ENCODE measurements at places on chromosomes 16 and 17.

- no peak for DNase-seq
These were observed 29.4 kb downstream of the HLF start for GRCh38 chr17:55294042-55294751.

DNA sequence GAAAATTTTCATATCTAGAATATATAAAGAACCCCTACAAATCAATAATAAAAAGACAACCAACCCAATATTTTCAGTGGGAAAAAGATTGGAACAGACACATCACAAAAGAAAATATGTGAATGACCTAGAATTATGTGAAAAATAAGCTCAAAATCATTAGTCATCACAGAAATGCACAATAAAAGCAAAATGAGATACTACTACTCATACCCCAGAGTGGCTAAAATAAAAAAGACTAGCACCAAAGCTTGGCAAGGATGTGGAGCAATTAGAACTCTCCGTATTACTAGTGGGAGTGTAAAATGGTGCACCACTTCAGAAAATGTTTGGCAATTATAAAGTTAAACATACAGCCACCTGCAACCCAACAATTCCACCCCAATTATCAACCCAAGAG is 48.0 kb upstream of the CDH5 start:
- DNase-seq, result no peak

- DNase-seq, result no peak
These were observed 28.2 kb upstream of the BRD7 start for GRCh38 chr16:50396761-50397535.

GRCh38 chr16:13435873-13436474 is 484.0 kb upstream of the ERCC4 start:
- no peak for DNase-seq

DNA sequence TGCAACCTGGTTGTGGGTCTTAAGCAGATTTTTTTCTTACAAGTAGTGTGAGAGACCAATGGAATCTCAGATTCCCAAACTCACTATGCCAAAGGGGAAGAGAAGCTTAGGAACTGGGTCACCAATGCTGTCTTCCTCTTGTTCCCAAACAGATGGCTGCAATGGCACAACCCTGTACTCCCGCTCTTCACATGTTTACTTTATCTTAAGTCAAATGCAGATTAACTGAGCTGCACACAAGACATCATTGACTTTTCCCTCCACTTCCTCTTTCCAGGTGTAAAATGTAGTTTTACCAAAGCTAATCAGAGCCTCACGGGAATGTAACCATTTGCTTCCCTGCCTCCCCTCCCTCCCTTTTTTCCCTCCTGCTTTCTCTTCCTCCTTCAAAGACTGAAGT is 14.4 kb upstream of the CD300E start:
- DNase-seq, result no peak

GRCh38 chr17:80856863-80857755 is 134.5 kb upstream of the CHMP6 start:
- no peak for DNase-seq

- no peak for DNase-seq
These were observed 2.1 kb upstream of the MFAP4 start for GRCh38 chr17:19388791-19389785.

DNA sequence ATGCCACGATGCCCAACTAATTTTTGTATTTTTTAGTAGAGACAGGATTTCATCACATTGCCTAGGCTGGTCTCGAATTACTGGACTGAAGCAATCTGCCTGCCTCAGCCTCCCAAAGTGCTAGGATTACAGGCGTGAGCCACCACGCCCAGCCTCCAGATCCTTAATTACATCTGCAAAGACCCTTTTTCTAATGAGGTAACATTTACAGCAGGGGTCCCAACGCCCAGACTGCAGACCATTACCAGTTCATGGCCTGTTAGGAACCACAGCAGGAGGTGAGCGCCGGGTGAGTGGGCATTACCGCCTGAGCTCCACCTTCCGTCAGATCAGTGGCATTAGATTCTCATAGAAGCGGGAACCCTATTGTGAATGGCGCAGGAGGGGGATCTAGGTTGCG is 4.0 kb upstream of the RAB11FIP4 start:
- DNase-seq, result no peak

DNA sequence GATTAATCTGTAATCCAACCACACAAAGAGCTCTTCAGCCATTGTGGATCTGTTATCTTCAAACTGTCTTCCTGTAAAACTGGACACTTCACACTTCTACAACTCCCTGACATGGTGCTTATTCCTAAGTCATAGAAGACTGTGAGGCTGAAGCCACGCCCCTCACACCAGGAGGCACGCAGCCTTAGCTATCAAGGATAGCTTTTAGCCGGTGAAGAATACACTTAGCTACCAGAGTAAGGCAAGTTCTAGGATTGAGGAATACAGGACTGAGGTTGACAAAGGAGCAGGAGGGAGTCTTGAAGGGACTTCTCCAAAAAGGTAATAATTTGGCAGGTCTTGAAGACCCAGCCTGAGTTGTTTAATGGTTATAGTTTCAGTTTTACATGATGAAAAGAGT is 79.8 kb upstream of the GAS7 start:
- no peak for DNase-seq

GRCh38 chr16:60882816-60883215 is 1153.4 kb downstream of the CDH8 start:
- DNase-seq, result no peak

GRCh38 chr16:47016700-47017133 is 43.2 kb upstream of the DNAJA2 start:
- no peak for DNase-seq

GRCh38 chr17:81831957-81832607 is 1.0 kb downstream of the MCRIP1 start:
- DNase-seq, result peak; percentile 53

- no peak for DNase-seq
These were observed 16.7 kb upstream of the ADGRG1 start for GRCh38 chr16:57611706-57612105.

DNA sequence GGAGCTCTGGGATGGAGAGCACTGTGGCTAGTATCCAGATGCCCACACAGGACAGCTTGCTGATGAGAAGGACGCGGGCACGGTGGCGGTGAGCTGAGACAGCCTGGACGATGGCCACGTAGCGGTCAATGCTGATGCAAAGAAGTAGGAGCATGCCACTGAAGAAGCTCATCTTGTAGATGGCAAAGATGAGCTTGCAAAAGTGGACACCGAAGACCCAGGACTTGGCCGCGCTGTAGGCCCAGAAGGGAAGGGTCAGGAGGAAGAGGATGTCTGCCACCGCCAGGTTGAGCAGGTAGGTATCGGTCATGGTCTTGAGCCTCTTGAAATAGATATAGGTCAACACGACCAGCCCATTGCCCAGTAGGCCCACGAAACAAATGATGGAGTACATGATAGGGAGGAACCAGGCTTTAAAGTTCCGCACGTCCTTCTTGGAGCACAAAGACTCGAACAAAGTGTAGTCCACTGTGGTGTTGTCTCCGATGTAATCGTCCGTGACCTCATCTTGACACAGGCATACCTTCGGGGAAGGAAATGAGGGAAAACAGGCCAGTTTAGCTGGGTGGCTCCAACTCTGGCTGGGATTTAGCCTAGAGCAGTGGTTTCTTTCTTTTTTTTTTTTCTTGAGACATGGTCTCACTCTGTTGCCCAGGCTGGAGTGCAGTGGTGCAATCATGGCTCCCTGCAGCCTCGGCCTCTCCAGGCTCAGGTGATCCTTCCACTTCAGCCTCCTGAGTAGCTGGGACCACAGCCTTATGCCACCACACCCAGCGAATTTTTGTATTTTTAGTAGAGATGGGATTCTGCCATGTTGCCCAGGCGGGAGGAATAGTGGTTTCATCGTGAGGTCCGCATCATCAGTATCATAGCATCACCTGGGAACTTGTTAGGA is 9.7 kb downstream of the CCR7 start:
- DNase-seq, result no peak

DNA sequence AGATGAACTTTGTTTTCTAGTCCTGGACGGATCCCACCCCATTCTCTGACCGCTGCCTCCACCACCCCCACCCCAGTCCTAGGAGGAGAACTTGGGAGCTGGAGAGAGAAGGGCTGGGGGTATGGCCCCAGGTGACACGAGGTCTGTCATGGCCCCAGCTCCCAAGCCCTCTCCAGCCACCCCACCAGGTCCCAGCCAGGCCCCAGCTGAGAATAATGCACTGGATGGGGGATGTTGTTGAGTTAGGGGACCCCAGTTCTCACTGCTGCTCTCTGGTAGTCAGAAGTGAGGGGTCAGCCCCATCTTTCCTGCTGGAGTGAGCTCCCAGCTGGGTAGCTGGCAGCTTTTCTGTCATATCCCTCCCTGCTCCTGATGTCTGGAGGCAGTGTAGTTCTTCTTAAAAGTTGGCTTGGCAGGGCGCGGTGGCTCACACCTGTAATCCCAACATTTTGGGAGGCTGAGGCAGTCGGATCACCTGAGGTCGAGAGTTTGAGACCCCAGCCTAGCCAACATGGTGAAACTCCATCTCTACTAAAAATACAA is 4.6 kb upstream of the COL1A1 start:
- DNase-seq, result no peak

DNA sequence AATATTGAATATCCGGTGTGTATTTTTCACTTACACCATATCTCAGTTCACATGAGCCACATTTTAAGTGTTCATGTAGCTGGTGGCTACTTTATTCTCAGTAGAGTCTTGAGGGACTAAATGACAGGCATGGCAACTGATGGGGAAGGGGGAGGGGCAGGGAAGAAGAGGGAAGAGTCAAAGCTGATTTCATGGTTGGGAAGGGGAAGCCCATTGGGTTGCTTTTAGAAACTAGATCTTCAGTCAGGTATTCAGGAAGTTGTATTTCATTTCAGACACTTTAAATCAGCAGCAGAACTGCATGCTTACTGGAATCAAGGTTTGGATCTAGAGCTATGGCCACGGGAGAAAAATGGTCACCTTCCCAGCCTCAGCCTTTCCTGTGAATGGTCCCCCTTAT is 2.9 kb upstream of the WIPI1 start:
- no peak for DNase-seq

DNA sequence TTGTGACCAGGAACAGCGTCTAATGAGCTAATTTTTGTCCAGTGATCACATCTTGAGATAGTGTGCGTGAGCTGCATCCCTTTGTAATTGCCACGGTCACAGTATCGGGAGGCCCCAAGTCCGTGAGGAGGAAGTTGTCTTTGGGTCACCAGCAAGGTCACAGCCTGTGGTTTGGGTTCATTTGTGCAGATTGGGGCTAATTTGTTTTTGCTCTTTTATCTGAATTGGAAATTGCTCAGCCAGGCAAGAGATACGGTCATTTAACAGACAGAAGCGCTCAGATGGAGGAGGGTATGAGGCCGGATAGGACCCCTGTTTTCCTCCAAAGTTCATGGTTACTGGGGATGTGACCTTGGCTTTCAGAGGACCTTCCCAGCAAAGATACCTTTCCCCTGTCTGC is 174.1 kb downstream of the SNX29 start:
- DNase-seq, result no peak

DNA sequence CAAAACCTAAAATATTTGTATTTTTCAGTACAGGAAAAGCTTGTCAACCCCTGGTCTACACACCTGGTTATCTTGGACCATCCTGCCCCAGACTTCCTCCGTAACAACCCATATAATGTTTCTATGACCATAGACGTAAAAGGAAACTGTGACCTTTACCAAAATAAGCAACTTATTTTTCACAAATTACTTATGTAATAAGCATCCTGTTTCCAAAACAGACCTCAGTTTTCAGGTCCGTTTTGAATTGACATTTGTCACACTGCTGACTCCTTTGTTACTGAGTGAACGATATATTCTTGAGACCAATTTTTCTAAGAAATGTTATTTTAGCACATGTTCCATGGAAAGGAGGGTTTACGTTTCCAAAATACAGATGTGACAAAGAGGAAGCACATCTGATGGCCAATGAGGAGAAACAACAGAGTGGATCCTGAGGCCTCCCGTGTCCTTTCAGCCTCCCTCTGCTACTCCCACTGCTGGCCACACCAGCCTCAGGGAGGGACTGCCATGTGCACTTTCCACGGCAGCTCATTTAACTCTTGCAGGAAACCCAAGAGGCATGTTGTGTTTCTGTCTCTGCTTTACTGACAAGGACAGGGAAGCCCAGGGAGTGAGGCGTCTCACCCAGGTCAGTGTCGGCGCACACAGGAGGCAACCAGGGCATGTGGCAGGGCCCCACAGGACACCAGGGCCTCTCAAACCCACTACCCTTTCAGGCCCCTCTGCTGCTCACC is 20.1 kb upstream of the ALDH3A1 start:
- DNase-seq, result no peak

GRCh38 chr16:89308391-89309333 is 91.2 kb downstream of the ZNF778 start:
- DNase-seq, result no peak

DNA sequence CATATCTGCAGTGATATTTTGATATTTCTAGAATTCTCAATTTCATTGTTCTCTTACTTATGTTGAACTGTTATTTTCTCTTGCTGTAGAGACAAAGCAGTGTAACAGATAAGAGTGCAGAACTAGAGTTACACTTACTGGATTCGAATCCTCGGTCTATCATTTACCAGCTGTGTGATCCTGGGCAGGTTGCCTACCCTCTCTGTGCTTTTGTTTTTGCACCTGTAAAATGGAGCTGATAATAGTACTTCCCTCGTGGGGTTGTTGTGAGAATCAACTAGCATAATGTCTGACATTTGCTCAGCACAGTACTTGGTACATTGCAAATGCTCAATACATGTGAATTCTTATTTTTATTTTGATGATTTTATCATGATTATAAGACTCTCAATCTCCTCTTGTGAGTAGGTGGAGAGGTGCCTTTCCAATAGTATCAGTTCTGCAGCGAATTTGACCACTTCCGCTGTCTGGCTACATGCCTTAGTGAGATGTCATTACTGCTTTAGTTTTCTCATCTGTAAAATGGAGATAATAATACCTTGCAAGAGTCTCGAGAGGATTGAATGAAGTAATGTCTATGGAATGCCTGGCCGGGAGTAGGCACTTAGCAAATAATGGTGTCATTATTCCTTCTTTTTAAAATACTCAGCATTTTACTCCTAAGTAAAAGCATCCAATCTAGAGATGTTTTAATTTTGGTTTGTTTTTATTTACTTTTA is 312.2 kb upstream of the MAF start:
- DNase-seq, result no peak

- DNase-seq, result no peak
These were observed 76.7 kb upstream of the DOC2B start for GRCh38 chr17:258045-258734.

All from NCI-H2081 (cell line).